ENCODE measurements at places on chromosomes 11 and 22.

- no peak for DNase-seq
These were observed 765 bp downstream of the ZFPL1 start for GRCh38 chr11:65084598-65085375.

- no peak for DNase-seq
These were observed 349.8 kb downstream of the DCDC1 start for GRCh38 chr11:31019786-31020185.

DNA sequence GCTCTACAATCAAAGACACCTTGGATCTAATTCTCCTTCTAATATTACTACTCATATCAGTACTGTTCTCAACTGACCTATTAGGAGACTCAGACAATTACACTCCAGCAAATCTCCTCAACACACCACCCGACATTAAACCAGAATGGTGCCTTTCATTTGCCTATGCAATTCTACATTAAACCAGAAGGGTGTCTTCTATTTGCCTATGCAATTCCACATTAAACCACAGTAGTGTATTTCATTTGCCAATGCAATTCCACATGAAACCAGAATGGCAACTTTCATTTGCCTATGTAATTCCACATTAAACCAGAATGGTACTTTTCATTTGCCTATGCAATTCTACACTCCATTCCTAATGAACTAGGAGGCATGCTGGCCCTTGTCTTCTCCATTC, 15.3 kb upstream of the APOL3 start:
- no peak for DNase-seq

DNA sequence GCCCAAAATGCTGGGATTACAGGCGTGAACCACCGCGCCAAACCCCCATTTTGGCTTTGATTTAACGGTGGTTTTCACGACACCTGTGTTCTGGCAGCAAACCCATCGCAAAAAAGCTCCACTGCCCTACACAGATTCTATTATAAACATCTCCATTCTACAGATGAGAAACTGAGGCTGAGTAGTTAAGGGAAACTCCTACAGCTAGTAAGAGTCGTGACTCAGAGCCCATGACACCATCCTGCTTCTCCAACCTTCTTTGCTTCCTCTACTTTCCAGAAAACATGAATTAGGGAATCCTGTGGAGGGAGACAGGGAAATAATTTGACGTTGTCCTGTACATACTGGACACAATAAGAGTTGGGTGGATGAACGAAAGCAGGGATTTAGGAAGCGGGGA, 429 bp upstream of the SNX15 start:
- DNase-seq = no peak

GRCh38 chr11:44613153-44613552, 47.7 kb downstream of the CD82 start:
- no peak for DNase-seq

DNA sequence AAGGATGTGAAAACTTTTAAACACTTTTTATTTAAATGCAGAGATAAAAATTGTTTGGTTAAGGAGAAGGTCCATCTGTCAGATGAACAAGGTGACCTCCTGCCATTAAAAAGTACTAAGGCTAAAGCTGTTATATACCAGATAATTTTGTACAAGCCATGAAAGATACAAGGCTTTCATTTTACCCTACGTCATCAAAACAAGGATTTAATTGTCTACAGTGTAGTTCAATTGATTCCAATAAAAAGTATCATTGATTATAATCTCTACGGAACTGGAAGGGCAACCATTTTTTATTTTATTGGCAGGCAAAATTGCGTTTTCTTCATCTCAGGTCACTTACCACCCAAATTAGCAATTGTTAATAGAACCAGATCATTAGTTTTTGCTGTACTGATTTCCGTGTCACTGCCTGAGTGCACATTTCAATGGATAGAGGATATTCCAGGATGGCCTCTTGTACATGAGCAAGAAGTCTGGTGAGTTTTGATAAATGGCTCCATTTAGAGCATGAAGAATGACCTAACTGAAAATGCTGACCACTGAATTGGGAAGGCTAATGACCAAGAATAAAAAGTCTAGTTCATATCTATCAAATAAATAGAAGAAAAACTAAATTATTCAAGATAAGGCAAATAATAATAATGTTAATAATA, 564.9 kb downstream of the JRKL start:
- DNase-seq = no peak
